ENCODE measurements at places on chromosomes 3 and 15.
A peak's percentile ranks its signal among the peaks of the same experiment; 100 is the strongest.

GRCh38 chr3:66797889-66798560, 200.1 kb upstream of the KBTBD8 start:
- DNase-seq = no peak

GRCh38 chr3:99526921-99527320, 111.5 kb upstream of the COL8A1 start:
- DNase-seq = no peak

DNA sequence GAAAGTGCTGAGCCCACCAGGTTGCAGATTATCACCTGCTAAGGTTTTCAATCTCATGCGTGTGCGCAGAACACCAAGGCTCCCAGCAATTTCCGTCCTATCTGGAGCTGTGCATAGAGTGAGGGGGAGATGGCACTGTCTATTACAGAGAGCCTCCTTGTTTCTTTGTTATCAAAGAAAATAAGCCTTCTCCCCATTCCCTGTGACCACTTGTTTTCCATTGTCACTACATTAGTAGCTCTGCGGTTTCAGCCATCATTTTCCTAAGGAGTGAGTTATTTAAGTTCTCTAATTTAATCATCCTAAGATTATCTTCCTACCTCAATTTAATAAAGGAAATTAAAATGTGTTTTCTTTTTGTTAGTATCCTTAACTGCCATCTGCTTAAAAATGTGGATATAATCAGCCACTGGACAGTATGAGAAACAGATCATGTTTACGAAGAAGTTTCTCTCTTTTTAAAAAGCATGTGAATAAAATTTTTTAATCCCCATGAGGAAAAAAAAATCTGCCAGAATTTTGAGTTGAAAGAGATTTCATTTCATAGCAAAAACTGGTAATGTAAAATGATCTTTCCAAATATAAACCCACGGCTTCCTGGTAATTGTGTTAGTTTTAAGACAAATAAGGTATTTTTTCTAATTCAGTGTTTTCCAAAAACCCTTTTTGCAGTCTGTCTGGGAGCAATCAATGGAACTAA, 172.3 kb upstream of the UBE2E1 start:
- no peak for DNase-seq

DNA sequence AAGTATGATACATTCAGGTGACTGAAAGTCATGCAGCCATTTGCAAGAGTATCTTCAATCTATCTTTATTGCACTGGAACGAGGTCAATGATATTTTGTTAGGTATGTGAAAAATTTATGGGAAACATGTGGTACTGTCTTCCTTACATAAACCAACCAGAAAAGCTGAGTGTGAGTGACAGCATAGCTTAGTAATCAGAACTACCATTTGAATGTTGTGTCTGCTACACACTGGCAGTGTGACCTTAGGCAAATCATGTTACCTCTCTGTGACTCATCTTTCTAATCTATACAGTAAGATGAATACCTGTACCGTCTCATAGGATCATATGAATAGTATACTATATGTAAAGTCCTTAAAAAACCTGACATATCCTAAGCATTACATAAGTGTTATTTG, 337.9 kb upstream of the IL12A start:
- no peak for DNase-seq

GRCh38 chr3:73255609-73256029, 194.2 kb downstream of the EBLN2 start:
- DNase-seq = peak; percentile 29

DNA sequence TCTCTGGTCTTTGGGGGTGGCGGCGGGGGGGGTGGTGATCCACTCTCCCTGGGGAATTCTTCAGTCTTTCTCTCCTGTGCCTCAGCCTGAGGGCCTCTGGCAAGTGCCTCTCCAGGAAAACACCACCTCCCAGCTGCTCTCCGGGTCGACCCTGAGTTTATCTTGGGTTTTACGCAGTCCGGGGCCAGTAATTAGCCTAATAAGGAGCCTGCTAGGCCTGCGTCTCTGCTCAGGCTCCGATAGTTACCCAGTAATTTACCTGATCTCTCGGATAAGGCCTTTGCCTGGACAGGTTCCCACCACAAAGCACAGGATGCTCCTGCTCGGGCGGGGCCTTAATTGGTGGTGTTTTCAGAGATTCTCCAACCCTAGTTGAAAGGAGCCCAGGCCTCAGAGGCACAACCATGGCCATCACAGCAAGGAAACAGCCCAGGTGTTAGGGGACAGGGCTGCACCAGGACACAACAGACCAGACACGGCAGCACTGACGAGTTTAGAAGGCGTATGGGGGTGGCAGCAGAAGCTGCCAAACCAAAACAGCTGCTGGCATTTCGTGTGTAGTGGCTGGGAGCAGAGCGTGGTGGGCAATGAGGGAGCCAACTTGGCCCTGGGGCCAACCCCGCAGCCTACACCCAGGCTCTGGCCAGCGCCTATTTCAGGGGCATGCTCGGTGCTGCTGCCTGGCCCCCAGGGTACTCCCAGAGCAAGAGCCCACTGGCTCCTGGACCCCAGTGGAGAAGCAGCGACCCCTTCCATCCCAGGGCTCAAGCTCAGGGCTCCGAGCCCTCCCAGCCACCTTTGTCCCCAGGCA, 71.4 kb downstream of the KLF13 start:
- no peak for DNase-seq

GRCh38 chr3:39192490-39193092, at the start of gene XIRP1:
TSS of gene XIRP1 (minus strand) at chr3:39192595. CDS start at chr3:39189445, 3,150 bp downstream.
- DNase-seq = no peak

- no peak for DNase-seq
Observed at GRCh38 chr3:161250116-161250515, 29.0 kb downstream of the NMD3 start.

- no peak for DNase-seq
Observed at GRCh38 chr15:33955945-33956344, 12.4 kb upstream of the CHRM5 start.

DNA sequence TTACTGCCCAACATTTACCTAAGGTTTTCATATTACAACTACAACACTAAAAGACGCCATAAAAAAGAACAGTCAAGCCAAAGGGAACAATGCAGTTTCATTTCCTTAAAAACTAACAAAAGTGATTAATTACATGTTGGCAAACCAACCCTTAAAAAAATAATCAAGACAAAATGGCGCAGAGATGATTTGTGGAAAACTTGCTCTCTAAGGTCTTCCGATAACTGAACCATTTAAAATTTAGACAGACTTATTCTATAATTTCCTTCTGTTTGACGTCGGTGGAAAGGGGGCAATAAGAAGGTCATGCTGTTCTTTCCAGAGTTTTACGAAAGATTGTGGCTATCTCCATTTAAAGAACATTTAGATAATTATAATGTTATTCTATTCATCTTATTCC, 87.6 kb downstream of the RYK start:
- peak; percentile 2 for DNase-seq

DNA sequence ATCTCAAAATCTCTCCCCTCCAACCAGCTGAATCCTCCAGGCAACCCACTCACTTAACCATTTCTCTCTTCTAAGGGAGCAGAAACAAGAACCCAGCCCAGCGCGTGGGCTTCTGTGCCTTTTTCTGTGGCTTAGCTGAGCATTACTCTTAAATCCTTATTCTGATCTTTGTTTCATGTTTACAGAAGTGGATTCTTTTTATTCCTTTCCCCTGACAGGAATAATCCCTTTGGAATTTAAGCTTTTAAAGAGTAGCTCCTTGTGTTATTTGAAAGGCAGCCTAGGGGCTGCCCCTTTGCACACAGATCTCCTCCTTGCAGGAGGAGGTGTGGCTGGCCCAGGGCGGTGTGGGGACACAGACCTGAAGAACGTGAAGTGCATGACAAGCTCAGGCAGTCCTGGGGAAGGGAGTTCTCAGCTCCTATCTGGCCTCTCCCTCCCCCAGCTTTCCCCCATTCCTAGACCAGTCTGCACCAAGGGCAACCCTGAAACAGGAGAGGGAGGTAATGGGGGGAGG, 77.1 kb upstream of the UBE2E1 start:
- no peak for DNase-seq

- no peak for DNase-seq
Observed at GRCh38 chr3:514192-514591, 317.6 kb downstream of the CHL1 start.

DNA sequence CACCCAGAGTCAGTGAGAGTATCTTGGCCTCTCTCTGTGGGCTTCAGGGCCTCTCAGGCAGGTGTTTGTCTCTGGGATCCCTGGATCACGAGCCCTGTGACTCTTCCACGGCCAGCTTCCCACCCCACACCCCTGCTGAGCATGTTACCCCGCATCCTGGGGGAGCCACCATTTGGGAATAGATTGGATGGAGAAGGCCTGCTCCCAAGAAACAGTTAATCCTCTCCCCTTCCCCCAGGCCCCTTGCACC, 15.5 kb upstream of the SRP14 start:
- no peak for DNase-seq

DNA sequence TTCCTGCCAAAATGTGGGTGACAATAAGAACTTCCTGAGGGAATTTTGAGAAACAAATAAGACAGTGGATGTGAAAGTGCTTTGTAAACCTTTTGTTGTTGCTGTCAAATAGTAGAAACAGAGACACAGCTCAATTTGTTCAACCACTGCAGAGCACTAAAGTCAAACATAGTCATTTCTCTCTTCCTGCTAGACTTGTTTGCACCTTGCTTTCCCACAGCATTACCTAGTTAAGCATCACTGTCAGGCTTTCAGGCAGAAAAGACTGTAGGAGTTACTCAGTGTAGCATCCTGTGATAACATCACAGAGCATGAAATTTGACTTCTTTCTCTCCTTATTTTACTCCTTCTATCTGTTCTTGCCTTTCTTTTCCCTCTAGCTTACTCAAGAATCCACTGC, 27.1 kb downstream of the SLC12A1 start:
- no peak for DNase-seq

DNA sequence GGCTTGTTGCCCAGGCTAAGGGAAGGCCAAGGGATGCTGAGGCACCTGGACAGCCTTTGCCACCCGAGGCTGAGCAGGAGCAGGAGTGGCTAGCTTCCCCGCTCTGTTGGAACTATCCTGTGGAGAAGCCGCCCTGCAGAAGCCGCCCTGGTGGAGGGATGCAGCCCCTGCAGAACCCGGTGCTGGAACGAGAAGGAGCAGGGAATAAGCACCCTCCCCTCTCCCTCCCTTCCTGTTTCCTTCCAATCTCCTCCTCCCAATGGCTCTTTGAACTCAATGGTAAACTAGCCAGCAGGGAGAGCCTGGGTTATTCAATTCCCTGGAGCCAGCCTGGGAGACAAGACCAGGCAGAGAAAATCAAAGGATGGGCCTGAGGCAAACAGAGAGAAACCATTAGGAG, 11.8 kb upstream of the HRG start:
- DNase-seq = no peak

DNA sequence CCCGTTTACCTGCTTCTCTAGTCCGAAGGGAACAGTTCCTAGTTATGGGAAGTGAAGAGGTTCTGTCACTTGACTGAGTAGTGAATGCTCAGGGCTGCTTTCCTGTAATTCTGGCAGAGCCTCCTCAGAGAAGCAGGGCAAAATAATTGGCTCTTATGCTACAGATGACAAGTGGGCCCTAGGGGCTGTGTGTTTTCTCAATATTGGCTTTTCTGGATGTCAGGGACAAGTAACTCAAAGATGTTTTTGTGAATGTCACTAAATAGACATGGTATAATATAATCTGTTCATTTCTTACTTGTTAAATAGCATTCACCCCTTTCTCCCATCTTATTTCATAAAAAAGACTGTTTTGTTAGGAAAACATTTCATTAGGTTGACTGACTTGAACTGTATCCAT, 40.1 kb downstream of the SGO1 start:
- DNase-seq = no peak

DNA sequence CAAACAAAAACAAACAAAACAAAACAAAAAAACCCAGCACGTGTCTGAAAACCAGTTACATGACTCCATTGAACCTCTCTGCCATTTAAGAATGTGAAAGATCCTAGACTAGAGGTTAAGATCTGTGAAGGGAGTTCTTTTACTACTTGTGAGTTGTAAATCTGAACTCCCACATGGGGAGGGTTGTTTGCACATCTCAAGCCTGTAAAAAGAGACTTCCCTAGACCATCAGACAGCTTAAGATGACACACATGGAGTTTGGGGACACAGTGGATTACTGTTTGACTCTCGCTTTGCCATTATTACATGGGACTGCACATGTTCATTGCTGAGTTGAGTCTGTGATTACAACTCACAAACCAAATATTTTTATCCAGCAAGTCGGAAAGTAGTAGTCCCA, 171.5 kb downstream of the SLC9A9 start:
- no peak for DNase-seq

DNA sequence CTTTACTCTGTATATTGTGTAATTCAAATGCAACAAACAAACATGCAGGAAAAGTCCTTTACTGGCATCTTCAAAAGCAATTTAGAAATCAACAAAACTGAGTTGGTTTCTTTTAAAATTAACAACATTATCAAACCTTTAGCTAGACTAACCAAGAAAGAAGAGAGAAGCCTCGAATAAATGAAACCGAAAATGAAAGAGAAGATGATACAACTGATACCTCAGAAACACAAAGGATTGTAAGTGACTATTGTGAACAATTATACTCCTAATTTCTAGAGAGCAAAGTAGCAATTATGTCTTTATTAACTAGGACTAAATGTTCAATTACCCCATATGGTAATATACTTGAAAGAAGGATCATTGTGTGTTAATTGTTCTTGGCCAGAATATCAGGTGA, 49.2 kb upstream of the P3H2 start:
- no peak for DNase-seq

- no peak for DNase-seq
Observed at GRCh38 chr3:79953591-79954101, 185.8 kb upstream of the ROBO1 start.

GRCh38 chr3:180548050-180548449, 53.9 kb upstream of the TTC14 start:
- no peak for DNase-seq

- no peak for DNase-seq
Observed at GRCh38 chr3:51819709-51820406, 40.8 kb upstream of the IQCF6 start.

- DNase-seq = no peak
Observed at GRCh38 chr3:190005343-190006113, 115.2 kb downstream of the P3H2 start.

Measured in urinary bladder (tissue), 4 donors.